Retina (tissue), 1 donor: ENCODE measurements at places on chromosomes 6 and 20.

DNA sequence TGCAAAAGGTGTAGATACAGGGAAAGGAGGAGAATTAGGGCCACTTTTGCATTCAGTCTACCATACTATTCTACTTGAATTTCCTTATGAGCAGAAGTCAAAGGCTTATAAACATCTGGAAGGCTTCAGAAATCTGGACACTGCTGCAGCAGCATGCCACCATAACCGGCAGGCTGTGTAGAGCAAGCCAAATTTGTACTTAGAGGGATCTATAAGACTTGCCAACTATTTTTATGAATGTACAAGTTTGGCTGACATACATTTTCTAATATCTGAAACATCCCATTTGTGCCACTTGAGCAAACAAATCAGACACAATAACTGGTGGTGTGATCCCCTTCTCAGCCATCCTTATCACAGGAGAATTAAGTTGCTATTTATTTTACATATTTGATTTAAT, 14.0 kb upstream of the PLCB1 start:
- DNase-seq = no peak

GRCh38 chr20:49432550-49432949, 49.9 kb downstream of the KCNB1 start:
- no peak for DNase-seq

GRCh38 chr6:122809001-122809400, 19.9 kb downstream of the SMPDL3A start:
- DNase-seq = no peak

GRCh38 chr6:16717275-16717942, 43.9 kb downstream of the ATXN1 start:
- DNase-seq = no peak

DNA sequence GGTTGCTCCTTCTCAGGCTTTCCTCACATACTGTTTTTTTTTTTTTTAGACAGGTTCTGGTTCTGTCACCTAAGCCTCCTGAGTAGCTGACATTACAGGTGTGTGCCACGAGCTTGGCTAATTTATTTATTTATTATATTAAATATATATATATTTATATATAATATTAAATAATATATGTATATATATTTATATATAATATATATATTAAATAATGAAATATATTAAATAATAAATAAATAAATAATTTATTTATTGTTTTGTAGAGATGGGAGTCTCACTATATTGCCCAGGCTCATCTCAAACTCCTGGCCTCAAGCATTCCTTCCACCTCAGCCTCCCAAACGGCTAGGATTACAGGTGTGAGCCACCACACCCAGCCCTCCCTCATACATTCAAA, 28.3 kb upstream of the SLC9A8 start:
- no peak for DNase-seq

GRCh38 chr6:107554918-107555317, 65.0 kb downstream of the SOBP start:
- no peak for DNase-seq

DNA sequence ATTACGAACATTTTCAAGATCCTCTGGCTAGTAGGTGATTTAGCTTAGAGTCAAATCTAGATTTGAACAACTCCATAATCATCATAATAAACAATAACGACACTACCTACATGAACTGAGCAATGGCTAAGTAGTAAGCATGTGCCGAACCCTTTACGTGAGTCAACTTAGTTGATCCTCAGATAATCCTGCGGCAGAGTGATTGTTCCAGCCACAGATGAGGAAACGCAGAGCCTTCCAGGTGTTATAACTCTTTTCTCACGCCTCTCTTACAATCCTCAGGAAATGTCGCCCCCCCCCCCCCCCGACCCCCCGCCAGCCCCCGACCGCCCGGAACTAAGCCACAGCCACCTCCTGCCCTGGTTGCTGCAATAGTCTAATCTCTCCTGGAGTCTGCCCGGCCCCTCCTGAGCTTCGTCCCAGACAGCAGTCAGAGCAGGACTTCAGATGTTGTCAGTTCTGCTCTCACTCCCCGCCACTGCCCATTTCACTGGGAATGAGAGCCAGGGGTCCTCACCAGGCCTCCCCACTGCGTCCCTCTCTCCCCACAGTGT, 141.5 kb upstream of the AGPAT4 start:
- DNase-seq = no peak

DNA sequence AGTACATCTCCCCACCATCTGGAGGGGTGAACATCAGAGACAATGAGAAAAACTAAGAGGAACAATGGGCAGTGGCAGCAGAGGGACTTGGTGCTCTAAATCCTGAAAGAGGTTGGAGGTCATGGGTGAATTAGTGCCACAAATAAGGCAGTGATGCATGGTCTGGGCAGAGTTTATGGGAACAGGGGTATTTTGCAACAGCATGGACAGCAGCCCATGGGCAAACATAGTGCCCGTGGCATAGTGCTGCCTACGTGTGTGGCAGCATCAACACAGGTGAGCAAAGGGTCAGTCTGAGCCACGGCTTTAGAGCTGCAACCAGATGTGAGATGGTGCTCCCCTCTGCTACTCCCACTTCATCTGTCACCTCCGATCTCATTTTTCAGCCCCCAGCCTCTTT, 459.1 kb upstream of the CITED2 start:
- no peak for DNase-seq

GRCh38 chr6:75619230-75619899, 17.7 kb downstream of the SENP6 start:
- no peak for DNase-seq

DNA sequence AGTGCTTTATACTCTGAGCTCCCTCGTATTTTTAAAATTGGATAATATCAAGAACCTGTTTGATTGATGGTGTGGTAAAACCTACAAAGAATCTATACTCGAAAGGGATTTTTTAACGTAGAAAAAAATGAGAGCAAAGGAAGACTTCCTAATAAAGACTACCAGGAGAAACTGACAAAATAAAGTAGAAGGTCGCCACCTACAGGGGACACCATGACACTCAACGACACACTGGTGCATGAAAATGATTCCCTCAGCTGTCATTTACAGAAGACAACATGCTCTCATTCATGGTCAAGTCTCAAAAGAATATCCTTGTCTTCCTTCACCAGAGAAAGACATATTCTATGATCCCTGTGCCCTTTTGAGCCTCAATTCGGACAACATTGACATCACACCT, 10.1 kb upstream of the NHSL1 start:
- peak; percentile 69 for DNase-seq

DNA sequence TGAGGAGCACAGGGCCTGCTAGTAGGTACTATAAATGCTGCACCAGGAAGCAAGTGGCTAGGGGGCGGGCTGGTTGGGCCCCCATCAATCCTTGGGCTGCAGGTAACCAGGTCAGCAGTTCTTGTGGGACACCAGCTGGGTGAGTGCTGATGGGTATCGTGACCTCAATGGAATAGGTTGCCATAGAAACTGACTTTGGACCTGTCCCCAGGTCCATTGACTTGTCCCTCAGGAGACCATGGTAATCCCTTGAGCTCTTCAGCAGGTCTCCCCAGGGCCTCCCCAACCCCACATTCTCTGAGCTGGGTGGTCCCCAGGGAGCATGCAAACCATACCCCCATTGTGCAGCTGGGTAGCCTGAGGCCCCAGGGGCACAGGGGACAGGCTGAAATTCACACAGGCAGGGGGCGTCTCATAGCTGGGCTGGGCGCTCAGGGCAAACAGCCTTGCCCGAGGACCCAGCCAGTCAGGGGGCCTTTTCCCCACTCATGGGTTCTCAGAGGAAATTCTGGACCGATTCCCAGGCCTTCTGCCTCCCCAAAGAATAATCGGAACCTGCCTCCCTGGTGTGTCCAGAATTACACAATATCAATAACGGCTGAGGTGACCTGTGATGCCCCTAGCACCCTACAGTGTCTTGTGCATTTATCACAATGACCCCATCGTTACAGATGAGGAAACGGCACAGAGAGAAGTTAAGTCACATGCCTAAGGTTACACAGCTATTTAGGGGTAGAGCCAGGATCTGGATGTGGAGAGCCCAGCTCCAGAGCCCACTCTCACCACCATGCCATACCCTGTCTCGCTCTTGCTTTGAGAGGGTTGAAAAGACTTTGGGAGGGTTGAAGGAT, 35.9 kb downstream of the SRC start:
- no peak for DNase-seq

DNA sequence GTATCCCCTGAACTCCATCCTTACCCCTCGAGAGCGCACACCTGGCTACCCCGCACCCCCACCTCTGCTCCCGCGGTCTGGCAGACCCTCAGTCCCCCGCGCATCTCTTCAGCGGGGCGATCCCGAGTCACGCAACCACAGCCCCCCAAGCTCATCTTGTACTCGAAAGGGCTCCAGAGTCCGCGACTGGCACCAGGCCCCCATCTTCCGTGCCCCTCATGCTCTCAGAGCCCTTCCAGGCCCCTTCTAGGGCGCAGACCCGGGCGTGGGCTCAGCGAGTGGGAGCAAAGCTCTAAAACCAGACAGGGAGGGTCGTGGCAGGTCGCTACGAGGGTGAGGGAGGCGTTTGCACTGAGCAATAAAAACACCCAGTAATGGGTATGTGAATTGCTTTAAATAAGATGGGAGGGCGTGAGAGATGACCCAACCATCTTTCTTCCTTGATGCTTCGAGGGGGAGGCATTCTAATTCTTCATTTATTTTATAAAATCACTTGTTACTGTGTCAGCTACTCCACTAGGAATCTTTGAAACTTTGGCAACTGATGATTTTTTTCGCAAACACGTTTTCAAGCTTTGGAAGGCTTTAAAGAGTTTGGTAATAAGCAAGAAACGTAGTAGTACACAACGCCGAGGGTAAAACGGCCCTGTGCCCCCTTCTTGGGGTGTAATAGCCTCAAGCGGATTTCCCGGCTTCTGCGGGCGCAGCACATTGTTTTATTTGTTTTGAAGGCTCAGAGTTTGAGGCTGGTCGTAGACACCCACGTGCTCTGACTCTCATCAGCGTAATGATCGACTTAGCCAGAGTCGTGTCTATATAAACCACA, 42.6 kb upstream of the SUPT3H start:
- DNase-seq = peak; percentile 59

DNA sequence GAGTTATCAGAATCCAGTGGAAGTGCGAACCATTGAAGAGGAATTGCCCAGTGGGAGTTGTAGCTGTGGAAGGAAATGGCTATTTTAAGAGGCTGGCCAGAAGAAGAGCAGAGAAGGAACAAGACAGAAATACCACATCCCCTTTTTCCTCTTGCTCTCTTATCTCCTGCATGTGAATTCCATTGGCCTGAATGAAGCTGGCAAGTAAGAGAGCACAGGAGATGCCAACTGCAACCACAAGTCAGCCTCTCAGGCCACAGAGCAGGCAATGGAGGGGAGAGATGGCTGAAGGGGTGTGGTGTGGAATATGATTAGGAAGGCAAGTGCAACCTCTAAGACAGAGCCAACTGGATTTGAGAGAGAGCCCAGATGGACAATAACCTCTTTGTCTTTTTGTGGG, 362.7 kb upstream of the IMPG1 start:
- DNase-seq = no peak

GRCh38 chr20:848193-848592, 14.7 kb downstream of the FAM110A start:
- DNase-seq = peak; percentile 70

DNA sequence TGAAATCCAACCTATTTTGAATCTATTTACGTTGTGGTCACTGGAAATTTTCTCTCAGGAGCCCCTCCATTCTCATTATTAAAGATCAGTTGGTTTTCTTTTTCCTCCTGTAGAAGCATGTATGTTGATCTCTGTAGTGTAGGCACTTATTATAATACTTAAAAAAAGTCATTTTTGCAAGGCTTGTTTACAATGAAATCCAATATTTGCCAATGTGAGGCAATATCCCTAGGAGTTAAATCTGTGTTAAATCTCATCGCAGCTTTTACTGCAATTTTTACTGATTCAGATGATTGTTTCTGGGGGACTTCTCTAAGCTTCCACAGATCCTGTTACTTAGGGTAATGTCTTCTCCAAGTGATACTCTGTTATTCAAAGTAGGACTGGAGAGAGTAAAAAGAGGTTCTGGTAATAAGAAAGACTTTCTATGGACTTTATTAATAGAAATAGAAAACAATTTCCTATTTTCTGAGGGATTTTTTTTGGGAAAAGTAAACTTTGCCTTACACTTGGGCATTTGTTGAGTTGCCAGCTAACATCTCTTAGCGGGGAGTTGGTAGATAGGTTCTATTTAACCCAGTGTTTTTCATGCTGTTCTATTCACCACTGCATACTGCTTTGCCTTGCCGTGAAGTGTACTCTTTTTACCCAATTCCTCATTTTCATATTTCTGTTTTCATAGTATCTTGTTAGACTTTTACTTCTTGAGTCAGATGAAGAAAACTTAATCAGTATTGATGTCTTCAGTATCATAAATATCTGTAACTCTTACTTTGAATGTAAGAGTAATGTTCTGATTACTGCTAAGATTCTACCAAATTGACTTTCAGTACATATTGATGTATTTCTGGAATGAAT, 48.6 kb downstream of the CDKAL1 start:
- no peak for DNase-seq

GRCh38 chr6:150560004-150560883, 39.4 kb upstream of the PLEKHG1 start:
- DNase-seq = no peak

DNA sequence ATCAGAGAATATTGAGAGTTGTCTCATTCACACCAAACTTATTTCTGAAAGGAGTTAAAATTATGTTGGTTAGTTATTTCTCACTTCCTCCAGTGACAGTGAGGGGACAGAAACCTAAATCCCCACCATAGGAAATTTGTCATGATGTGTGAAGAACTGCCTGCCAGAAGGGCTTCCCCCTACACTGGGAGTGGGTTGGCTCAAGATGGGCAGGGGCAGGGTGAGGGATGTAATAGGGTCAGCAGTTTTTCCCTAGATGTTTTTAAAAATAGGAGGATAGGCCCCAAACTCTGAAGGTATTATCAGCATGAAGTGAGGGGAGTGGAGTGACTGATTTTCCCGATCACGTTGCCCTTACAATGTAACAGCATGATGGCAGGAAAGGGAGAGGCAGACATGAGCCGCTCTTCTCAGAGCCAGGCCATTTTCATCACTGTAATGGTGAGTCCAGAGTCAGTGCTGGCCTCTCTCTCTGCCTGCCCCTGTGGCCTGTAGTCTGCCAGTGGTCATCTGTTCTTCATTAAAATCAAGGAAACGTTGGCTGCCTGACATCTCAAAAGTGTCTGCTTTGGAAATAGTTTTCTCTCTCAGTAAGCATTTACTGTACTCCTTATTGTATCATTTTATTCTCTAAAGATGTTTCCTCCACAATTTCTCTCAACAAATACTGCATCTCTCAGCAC, 59.8 kb upstream of the SYNJ2 start:
- no peak for DNase-seq
